ENCODE measurements at places on chromosomes 5 and 9.
A peak's percentile ranks its signal among the peaks of the same experiment; 100 is the strongest.

- DNase-seq: no peak
These were observed 67.4 kb downstream of the VCAN start for GRCh38 chr5:83538786-83539462.

GRCh38 chr5:143705381-143705780 lies 106.6 kb upstream of the HMHB1 start:
- no peak for DNase-seq

DNA sequence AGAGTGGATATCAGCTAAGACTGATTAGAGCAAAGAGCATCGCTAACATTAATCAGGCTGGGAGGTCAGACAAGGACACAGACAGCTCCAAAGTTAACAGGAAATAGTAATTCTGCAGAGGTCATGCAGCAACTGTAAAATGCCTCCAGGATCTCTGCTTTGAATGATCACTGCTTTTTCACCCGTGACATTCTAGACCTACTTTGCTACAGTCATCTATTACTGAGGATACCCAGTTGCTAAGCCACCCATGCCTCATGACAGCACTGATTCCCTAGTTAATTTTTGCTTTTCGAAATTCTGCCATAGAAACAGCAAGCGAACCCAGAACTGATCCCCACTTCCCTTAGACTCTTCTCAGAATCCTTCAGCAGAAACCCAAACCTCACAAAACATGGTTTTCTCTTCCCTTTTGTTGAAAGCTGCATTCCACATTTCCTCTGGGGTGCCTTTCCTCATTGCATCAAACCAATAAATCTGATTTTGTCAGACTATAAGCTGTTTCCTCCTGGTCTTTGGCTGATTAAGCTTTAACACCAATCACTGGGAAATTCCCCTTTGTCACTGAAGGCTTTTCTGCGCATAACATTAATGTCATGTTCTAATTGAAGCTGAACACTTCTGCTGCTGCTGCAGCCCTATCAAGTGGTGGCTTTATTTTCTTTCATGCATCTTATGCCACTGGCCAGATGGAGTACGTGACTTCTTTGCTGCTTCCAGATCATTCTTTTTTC lies 201.1 kb upstream of the CHD1 start:
- no peak for DNase-seq

GRCh38 chr9:114513055-114513958 lies 8.0 kb upstream of the WHRN start:
- peak; percentile 21 for DNase-seq

GRCh38 chr9:33959725-33960124 lies 89.0 kb downstream of the UBAP2 start:
- no peak for DNase-seq

DNA sequence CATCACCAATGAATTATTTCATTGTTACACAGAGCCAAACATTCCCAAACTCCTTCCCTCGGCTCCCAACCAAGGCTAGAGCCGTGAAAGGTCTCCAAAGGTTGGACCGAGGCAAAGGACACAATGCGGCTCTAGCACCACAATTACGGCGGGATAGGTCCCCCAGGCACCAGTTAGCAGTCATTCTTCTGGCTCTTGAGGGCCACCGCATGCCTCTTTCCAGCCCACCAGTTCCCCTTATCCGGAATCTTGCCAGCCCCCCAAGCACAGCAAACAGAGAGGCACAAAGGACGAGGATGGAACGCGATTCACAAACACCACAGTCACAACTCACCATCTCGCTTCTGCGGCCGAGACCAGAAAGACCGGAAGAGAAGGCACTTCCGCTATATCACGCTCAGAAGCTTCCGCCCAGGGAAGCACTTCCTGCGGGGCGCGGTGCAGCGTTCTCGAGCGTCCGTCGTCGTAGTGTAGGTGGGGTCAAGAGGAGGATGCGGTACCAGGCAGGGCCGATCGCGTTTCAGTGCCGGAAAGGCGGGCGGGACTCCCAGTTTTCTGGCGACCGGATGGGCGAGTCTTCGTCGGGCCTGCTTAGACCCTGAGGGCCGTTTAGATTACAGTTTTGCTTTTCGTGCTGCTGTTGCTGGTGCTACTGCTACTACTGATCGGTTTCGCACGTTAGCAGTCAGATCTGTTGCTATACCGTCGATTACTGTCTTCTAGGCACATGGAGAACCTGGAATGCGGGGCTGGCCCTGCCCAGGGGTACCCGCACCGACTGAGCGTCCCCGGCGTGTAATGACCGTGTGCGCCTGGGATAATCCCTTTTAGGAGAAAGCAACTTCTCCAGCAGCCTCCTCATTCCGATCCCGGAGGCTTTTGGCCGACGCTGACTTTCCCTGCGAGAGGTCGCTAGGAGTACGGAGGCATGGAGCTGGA lies at the start of gene RPL37:
TSS of gene RPL37 (minus strand) at position 374 of the 939 bp plus-strand sequence. CDS start at position 337, 37 bp downstream.
- peak; percentile 96 for DNase-seq

DNA sequence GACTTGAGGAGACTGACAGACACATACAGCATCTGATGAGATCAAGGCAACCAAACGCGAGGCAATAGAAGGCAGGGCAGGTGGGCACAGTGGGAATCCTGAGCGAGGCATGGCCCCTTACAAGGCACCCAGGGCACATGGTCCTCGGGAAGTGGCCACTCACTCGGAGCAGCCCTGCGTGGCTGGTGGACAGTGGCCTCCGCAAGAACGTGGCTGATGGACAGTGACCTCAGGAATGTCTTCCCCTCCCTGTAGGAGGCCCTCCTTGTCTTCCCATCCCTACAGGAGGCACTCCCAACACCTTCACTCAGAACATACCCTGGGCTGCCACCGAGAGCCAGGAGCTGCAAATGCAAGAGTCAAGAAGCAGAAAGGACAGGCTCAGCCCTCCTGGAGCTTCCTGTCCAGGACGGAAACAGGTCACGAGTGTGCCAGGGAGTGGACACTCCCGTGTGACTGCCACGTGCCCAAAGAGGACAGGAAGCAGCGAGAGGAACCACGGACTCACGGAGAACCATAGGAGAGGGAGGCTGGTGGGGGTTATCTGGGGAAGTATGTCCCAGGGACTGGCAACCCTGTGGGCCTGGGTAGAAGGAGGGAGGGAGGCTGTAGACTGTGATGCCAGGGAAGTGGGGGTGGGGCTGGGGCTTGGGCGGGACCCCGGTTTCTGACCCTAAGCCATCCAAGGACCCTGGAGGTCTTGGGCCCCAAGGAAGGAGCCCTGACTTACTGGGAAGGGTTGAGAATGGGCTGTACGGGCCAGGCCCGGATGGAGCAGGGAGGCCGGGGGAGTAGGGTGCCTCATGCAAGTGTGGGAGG lies 321.9 kb upstream of the IRX4 start:
- no peak for DNase-seq

DNA sequence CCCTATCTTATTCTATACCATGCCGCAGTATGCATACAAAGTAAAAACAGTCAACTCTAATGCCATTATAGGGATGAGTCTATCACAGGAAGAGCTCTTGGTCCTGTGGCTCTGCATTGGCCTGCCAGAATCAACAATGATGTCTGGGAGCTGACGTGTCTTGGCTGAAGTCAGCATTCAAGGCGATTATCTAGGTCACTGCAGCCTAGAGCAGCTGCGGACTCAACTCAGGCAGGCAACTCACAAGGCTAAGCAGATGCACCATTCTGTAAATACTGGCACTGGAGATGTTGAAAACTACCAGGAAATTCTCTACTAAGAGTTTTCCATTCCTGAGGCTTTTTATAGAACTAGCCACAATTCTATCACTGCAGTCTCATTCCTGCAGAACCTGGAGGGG lies 13.3 kb downstream of the SPATA9 start:
- no peak for DNase-seq

DNA sequence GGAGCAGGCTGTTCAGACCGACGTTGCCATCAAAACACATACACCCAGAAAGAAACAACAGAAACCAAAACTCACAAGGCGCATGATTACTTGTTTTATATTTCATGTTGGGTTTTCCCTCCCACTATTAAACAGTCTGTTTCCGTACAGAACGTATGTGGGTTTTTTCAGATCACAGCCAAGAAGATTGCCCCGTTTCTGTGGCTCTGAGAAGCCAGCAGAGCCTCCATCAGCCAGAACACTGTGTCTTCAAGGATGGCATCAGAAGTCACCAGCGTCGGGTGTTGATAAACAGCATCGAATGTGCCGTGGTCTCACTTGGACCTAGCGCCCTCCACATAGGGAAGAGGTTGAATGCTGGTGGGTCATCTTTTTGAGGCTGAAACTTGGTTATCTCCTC lies 42.8 kb downstream of the FAM78A start:
- no peak for DNase-seq

GRCh38 chr5:133528841-133529240 lies 83.5 kb downstream of the FSTL4 start:
- no peak for DNase-seq

- DNase-seq: no peak
These were observed 59.4 kb downstream of the MED27 start for GRCh38 chr9:132020272-132020671.

GRCh38 chr5:114782869-114783268 lies 386.8 kb downstream of the TRIM36 start:
- no peak for DNase-seq

DNA sequence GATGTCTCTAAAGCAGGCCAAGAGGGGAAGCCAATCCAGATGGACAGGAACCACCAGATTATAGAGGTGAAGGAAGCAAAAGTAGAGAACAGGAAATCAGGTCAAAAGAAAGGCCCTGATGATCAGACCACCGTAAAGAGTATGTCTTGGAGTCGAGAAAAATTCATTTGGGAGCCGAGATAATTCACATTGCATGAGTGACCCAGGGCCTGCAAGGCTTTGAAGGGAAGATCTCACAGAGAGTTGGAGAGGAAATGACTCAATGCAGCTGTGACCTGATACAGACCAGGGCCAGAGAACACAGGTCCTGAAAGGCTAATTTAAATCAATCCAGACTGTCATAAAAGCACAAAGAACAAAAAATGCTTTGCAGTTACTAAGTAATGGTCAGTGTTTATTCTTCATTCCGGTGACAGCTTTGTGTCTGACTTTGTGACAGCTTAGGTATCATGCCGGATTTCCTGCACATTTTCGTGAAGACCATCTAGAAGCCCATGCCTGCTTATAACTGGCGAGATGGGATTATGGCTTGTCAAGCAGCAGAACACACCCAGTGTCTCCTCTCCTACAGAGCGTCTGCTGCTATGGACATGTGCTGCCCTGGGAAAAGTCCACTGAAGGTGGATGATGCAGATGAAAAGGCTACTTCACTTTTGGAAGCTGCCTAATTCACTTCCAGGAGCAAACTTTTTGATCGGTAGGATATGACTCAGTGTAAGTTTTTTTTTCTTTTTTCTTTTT lies 5.8 kb upstream of the ACTBL2 start:
- no peak for DNase-seq

DNA sequence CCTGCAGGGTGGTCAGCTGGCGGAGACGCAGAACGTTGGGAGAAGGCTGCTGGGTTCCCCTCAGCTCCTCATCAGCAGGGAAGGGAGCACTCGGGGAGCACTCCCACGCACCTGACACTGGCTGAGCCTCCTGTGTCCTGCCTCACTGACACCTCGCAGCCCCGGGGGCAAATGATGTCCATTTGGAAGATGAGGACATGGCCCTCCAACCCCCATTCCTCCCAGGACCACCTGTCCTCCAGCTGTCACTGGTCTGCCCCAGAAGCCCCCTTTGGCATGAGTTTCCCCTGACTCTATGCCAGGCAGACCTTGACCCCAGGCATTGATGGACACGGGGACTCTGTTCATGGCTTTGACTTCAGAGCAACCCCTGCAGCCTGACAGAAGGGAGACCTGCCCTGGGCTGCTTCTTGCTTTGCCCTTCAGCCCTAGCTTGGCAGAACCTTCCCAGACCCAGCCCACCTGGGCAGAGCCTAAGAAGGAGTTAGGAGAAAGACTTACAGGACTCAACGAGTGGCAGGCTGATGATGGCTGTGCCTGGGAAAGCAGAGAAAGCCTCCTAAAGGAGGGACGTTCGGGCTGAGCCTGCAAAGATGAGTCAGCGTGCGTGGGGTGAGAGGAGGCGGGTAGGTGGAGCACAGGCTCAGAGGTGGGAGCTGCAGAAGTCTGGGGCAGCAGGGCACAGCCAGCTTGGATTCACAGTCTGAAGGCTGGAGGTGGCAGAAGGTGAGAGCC lies 90.6 kb downstream of the LMX1B start:
- no peak for DNase-seq

GRCh38 chr5:88226881-88227450 lies 41.7 kb downstream of the TMEM161B start:
- no peak for DNase-seq

DNA sequence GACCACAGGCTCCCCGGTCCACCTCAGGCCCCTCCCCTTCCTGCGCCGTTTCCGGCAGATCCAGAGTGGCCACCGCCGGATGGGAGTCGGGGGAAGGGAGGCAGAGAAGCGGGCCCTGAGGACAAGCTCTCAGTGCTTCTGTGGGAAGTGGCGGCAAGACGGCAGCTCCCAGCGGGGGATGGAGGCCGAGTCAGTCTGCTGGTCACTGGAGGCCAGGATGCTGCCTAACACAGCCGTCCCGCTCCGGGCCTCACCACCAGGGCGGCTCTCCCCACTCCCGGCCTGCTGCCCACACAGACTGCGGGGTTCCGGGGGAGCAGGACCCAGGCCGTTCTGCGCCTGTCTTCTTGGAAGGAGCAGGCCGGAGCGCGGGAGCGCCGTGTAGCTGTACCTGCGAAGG lies 31.4 kb downstream of the FXN start:
- DNase-seq: no peak

GRCh38 chr5:103638979-103639378 lies 76.4 kb upstream of the NUDT12 start:
- no peak for DNase-seq

GRCh38 chr9:17613758-17614157 lies 34.9 kb downstream of the SH3GL2 start:
- no peak for DNase-seq

DNA sequence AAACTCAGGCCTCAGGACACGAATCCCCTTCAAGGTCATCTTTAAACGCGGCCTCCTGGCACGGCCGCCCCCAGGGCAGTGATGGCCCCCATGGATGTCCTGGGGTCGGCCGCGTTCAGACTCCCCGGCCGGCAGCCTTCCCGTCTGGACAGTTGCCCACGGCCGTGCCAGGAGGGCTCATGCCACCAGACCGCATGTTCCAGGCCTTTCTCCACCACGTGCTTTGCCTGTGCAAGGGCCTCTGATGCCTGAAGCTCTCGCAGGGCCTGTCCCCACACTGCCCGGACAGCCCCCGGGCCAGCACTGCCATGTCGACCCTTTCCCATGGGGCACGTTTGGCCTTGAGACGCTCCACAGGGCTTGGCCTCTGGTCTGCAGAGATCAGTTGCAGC lies 34.6 kb downstream of the SLC9A3 start:
- no peak for DNase-seq

- no peak for DNase-seq
These were observed 196.5 kb downstream of the TLE1 start for GRCh38 chr9:81492710-81493447.

- no peak for DNase-seq
These were observed 211.3 kb upstream of the HAPLN1 start for GRCh38 chr5:83931969-83932368.

All from CD14-positive monocyte (primary cell).